ENCODE measurements at places on chromosomes 6 and 20. TPM values are rescaled to one million over a fixed set of nuclear protein-coding genes. Genes with fewer than 3 reads are reported as not detected.

Gene PTCHD4
- 2.7 TPM for total RNA-seq

Gene SLC16A10
- total RNA-seq, result 32.7 TPM

Gene ALDH5A1
- 11.7 TPM for total RNA-seq

Gene SF3B5
- 99.8 TPM for total RNA-seq

Gene ARG1
- not detected for total RNA-seq

Gene BTN1A1
- not detected for total RNA-seq

- no peak for DNase-seq
- H3K27me3 ChIP-seq, result no peaks in the 10 kb centered on the region
- no peak overlapping the region for H3K27ac ChIP-seq
- no peaks in the 10 kb centered on the region for H3K4me1 ChIP-seq
Measured at GRCh38 chr6:79607000-79607399, 24.1 kb upstream of the SH3BGRL2 start.

DNA sequence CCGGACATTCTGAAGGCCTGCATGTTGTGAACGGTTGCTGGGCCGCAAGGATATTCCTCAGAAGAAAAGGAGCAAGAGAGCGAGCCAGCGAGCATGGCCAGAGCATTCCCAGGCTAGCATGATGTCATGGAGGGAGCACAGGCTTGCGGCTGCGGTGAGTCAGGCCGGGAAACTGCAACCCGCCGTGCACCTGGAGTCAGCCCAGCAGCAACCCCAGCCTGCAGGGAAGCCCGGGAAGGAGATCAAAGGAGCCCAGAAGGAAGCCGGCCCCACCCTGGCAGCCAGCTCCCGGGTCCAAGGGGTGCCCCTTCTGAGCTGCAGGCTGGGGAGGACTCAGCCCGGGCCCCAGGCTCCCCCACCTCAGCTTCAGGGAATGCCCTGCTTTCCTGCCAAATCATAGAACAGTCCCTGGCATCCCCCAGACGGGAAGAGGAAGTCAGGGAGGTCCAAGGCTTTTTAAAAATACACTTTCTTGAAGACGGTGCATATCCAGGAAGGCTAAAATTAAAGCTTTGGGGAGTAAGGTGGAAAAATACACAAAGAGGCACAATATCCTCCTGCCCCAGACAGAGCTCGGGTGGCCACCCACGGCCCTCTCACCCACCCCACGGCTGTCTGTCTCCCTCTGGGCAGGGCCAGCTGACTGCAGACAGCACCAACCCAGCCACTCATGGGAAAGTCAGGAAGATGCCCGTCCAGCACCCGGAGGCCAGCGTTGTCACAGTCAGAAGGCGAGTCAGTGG, 53.7 kb downstream of the BMP7 start:
- DNase-seq, result peak; percentile 62
- peaks cover 25% of the 10 kb centered on the region for H3K4me1 ChIP-seq
- no peaks in the 10 kb centered on the region for H3K27me3 ChIP-seq
- H3K36me3 ChIP-seq, result no peaks in the 10 kb centered on the region
- no peak overlapping the region for H3K27ac ChIP-seq

- H3K36me3 ChIP-seq, result no peaks in the 10 kb centered on the region
- peak overlapping the region; percentile 93 for H3K27ac ChIP-seq
- H3K4me1 ChIP-seq, result peaks cover 39% of the 10 kb centered on the region
- DNase-seq, result no peak
Measured at GRCh38 chr6:35343092-35343834, 905 bp downstream of the PPARD start.

GRCh38 chr6:121210943-121211342, 123.3 kb downstream of the TBC1D32 start:
- no peak overlapping the region for H3K27ac ChIP-seq
- H3K4me3 ChIP-seq, result no peak overlapping the region
- no peak for DNase-seq
- H3K27me3 ChIP-seq, result no peaks in the 10 kb centered on the region
- peaks cover 7% of the 10 kb centered on the region for H3K4me1 ChIP-seq

- no peaks in the 10 kb centered on the region for H3K4me1 ChIP-seq
- H3K4me3 ChIP-seq, result no peak overlapping the region
- no peak overlapping the region for H3K27ac ChIP-seq
- H3K36me3 ChIP-seq, result no peaks in the 10 kb centered on the region
- peaks cover 69% of the 10 kb centered on the region for H3K27me3 ChIP-seq
- no peak for DNase-seq
Measured at GRCh38 chr6:34063651-34064050, 82.2 kb downstream of the GRM4 start.

DNA sequence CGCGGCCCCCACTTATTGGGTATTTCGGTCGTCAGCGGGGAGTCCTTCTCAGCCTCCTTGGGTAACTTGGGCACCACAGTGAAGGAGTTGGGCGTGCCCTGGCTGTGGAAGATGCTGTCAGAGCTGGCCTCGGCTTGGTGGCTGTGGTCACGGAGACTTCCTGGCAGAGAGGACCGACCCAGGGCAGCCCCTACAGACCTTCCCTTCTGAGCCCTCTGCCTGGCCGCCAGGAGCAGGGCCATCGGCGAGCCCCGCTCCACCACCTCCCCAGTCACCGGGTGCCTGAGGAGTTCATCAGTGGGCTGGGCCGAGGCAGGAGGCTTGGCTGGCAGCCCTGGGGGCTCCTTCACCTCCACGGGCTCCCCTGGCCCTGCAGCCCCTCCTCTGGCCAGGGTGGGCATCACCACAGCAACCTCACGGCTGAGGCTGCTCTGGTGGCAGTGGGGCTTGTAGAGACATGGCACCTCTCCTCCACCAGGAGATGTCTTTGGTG, 37.2 kb downstream of the C6orf132 start:
- H3K27me3 ChIP-seq, result peaks cover 15% of the 10 kb centered on the region
- H3K36me3 ChIP-seq, result no peaks in the 10 kb centered on the region
- no peaks in the 10 kb centered on the region for H3K4me1 ChIP-seq
- no peak overlapping the region for H3K27ac ChIP-seq
- H3K4me3 ChIP-seq, result no peak overlapping the region

DNA sequence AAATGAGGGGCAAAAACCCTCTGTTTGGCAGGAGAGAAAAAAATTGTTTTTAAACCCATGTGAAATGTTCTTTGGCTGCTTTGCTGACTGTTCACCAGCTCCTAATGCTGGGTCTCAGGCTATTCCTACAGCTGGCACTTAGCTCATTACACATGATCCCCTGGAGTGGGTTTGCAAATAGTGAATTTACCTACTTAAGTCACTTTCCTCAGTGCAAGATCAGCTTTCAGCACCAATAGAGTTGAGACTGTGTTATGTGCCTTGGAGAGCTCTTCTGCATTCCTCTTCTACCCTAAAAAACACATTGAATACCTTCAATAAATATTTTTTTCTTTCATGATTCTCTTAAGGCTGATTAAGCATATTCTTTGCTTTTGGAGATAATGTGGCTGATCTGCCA, 58.4 kb upstream of the PRDM1 start:
- no peak overlapping the region for H3K27ac ChIP-seq
- no peaks in the 10 kb centered on the region for H3K36me3 ChIP-seq
- no peak for DNase-seq
- H3K27me3 ChIP-seq, result no peaks in the 10 kb centered on the region
- peaks cover 6% of the 10 kb centered on the region for H3K4me1 ChIP-seq
- H3K4me3 ChIP-seq, result no peak overlapping the region

- no peak overlapping the region for H3K4me3 ChIP-seq
- no peak overlapping the region for H3K27ac ChIP-seq
- no peaks in the 10 kb centered on the region for H3K27me3 ChIP-seq
- peaks cover 14% of the 10 kb centered on the region for H3K4me1 ChIP-seq
- DNase-seq, result no peak
Measured at GRCh38 chr20:35299780-35300179, 7.6 kb upstream of the FAM83C start.

GRCh38 chr20:34318609-34319443, 15.7 kb upstream of the AHCY start:
- no peaks in the 10 kb centered on the region for H3K4me1 ChIP-seq
- H3K36me3 ChIP-seq, result no peaks in the 10 kb centered on the region
- no peak for DNase-seq

DNA sequence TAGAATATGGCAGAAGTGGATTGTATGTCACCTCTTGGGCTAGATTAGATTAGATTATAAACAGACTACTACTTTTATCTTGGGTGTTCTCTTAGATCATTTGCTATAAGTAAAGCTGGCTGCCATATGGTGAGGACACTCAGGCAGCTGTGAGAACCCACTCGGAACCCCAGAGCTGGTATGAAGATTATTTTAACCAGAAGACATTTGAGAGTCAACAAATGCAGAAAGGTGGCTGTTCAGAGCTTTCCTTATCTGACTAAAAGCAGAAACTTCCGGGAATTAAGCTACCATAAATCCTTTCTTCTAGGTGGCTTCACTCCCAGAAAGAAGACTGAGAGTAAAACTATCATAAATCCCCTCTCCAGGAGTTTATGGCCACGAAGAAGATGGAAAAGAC, 91.9 kb downstream of the RNGTT start:
- H3K4me1 ChIP-seq, result peaks cover 12% of the 10 kb centered on the region
- H3K4me3 ChIP-seq, result no peak overlapping the region
- DNase-seq, result no peak
- H3K36me3 ChIP-seq, result no peaks in the 10 kb centered on the region

GRCh38 chr6:166450167-166450873, 67.6 kb upstream of the MPC1 start:
- peaks cover 74% of the 10 kb centered on the region for H3K36me3 ChIP-seq
- H3K4me3 ChIP-seq, result no peak overlapping the region
- no peak overlapping the region for H3K27ac ChIP-seq
- DNase-seq, result no peak
- no peaks in the 10 kb centered on the region for H3K4me1 ChIP-seq

- DNase-seq, result no peak
- no peaks in the 10 kb centered on the region for H3K27me3 ChIP-seq
- no peaks in the 10 kb centered on the region for H3K4me1 ChIP-seq
- no peak overlapping the region for H3K4me3 ChIP-seq
- no peak overlapping the region for H3K27ac ChIP-seq
Measured at GRCh38 chr6:67358241-67358640, 1276.8 kb upstream of the ADGRB3 start.

DNA sequence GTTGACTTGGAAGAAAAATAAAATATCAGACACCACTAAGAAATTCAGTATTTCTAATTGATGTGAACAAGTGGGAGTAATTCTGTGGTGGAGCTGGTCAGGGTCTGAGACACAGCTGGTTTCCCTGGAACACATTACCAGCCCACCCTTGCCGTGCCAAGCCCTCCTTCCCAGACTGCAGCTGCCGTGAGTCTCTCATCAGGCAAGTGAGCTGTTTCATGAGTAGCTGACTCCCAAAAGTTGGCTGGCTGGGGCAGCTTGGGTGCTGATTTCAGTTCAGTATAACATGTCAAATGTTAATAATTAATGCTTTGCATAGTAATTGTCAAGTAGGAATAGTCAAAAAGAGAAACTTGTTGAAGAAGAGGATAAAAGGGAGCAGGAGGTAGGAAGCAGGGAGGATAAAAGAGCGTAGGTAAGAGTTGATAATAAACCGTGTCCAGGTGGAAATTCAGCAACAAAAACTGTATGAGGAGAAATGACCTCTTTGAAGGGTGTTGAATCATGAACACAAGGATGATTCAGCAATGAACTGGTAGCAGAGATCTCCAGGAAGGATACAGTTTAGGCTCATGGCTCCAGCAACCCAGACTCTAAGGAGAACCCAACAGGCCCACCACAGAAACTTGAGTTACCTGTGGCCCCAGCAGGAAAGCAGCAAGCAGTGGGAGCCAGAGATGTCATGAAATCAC, 110.9 kb upstream of the SSTR4 start:
- no peak for DNase-seq
- H3K36me3 ChIP-seq, result no peaks in the 10 kb centered on the region
- H3K4me3 ChIP-seq, result no peak overlapping the region
- H3K27me3 ChIP-seq, result no peaks in the 10 kb centered on the region
- H3K4me1 ChIP-seq, result no peaks in the 10 kb centered on the region

DNA sequence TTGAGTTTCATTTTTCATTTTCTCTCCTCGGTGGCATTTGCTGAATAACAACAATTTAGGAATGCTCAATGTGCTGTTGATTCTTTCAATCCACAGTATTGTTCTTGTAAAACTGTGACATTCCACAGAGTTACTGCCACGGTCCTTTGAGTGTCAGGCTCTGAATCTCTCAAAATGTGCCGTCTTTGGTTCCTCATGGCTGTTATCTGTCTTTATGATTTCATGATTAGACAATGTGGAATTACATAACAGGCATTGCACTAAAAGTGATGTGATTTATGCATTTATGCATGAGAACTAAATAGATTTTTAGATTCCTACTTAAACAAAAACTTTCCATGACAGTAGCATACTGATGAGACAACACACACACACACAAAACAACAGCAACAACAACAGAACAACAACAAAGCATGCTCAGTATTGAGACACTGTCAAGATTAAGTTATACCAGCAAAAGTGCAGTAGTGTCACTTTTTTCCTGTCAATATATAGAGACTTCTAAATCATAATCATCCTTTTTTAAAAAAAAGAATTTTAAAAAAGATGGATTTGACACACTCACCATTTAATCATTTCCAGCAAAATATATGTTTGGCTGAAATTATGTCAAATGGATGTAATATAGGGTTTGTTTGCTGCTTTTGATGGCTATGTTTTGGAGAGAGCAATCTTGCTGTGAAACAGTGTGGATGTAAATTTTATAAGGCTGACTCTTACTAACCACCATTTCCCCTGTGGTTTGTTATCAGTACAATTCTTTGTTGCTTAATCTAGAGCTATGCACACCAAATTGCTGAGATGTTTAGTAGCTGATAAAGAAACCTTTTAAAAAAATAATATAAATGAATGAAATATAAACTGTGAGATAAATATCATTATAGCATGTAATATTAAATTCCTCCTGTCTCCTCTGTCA, 88.1 kb downstream of the SNAP25 start:
- no peaks in the 10 kb centered on the region for H3K36me3 ChIP-seq
- H3K27ac ChIP-seq, result no peak overlapping the region
- H3K27me3 ChIP-seq, result no peaks in the 10 kb centered on the region

DNA sequence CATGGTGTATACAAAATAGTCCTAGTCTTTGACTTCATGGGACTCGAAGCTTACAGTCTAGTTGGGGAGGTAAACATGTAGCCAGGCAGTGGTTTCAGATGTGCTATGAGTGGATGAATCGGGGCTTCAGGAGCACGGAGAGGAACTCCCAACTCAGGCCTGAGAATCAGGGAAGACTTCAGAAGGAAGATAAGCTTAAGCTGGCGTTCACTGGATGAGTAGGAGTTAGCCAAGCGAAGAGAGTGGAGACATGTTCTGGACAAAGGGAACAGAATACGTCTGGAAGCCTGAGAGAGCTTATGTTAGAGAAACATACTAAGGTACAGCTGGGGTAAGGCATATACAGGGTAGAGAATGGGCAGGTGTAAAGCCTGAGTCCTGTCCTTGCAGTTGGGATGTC, 8.8 kb downstream of the CARMIL1 start:
- no peak for DNase-seq
- no peak overlapping the region for H3K27ac ChIP-seq
- no peaks in the 10 kb centered on the region for H3K4me1 ChIP-seq
- no peaks in the 10 kb centered on the region for H3K27me3 ChIP-seq
- no peaks in the 10 kb centered on the region for H3K36me3 ChIP-seq

DNA sequence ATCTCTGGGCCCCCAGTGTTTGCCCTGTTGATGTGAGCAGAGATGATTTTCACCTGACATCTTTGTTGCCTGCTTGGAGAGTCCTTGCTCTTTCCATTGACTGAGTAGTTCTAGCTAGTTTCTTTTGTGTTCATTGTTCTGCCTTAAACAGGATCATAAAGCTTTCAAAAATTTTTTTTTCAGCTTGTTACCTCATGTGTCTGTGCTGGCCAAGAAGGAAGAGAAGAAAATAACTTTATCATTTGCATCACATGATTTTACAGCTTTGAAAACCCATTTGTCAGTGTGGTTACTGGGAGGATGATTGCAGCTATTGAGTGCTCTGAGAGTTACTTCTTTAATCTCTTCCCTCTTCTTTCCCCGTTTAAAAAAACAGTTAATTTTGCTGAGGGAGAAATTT, 16.0 kb downstream of the FOXO3 start:
- no peaks in the 10 kb centered on the region for H3K27me3 ChIP-seq
- no peaks in the 10 kb centered on the region for H3K36me3 ChIP-seq
- peaks cover 92% of the 10 kb centered on the region for H3K4me1 ChIP-seq
- no peak for DNase-seq

Measured in tibial nerve (tissue), 4 donors.